Hindlimb muscle (tissue), 1 donor: ENCODE measurements at places on chromosomes 3 and 15.

DNA sequence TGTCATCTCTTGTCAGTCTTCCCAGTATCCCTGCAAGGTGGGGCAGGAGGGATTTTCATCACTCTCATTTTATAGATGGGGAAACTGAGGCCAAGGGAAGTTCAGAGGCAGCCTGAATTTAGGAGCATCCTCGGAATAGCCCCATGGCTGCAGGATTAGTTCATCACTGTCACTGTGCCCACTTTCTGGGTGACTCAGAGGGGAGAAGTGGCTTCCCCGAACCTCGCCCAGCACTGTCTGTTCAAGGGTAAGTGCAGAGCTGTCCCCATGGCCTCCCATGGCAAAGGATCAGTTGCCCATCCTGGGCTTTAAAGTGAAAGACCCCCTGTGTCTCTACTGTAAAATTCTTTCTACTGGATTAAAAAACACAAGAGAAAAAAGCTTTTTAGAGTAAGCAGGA, 60.0 kb upstream of the SEC13 start:
- no peak for DNase-seq

GRCh38 chr3:194654443-194654842, 17.5 kb downstream of the LSG1 start:
- no peak for DNase-seq

DNA sequence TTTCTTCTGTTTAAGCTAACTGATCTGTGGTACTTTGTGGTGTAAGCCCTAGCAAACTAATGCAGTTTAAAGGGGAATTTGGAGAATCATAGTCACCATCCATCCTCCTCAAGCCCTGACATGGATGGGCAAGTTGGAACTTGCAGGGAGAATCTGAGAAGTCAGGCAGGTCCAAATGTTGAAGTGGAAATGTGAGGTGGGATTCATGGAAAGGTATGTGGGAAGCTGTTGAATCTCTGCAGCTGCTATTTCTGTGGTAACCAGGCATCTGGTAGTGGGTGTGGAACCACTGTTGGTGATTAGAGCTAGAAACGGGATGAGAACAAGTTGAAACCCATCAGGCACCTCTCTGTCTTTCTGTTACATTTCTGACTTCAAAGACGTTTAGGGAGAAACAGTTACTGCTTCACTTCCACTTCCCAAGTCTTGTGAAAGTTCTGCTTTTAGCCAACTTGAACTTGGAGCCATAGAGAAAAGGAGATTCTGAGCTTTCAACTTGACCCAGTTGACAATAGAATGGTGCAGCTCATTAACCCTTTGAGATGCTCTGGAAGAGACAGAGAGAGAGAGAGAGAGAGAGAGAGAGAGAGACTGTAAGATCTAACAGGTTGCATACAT, 38.1 kb upstream of the NMNAT3 start:
- no peak for DNase-seq

- DNase-seq, result no peak
Observed at GRCh38 chr3:155079468-155079745, 712 bp upstream of the MME start.
